ENCODE measurements at places on chromosomes 12 and 14. TPM values are rescaled to one million over a fixed set of nuclear protein-coding genes. Genes with fewer than 3 reads are reported as not detected.
A peak's percentile ranks its signal among the peaks of the same experiment; 100 is the strongest.

The ANKRD33 gene
- total RNA-seq, result not detected

The CCDC38 gene
- not detected for total RNA-seq

DNA sequence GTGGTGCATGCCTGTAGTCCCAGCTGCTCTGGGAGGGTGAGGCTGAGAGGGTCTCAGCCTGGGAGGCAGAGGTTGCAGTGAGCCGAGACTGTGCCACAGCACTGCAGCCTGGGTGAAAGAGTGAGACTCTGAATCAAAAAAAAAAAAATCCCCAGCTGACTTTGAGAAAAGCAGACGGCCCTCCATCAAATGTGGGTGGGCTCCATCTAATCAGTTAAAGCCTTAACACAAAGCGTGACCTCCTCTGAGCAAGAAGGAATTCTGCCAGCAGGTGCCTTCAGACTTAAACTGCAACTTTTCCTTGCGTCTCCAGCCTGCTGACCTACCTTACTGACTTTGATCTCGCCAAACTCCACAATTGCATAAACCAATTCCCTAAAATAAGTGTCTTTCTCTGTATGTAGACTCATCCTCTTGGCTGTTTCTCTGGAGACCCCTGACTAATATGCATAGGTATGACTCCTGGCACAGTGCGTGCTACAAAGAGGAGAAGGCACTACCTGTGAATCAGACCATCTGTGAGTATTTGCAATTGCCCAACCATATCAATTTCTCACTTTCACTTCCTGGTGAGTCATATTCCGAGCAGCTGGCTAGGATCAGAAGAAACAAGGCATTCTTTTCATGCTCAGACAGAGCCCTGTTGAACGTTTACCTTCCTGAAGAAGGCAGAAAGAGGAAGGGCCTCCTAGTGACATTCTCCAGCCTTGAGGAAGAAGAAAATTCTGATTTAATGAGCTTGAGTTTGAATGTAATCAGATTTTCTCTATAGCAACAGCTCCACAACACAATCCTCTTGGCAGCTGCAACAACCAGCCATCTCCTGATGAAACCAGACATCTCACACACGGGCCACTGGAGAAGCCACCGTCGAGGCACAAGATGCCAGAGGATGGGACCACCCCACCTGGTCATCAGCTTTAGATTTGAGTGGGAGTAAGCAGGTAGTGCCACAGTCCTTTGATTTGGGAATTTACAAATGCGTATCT, 54.3 kb downstream of the CLMN start:
- no peaks in the 10 kb centered on the region for H3K36me3 ChIP-seq
- DNase-seq, result peak; percentile 95
- no peak overlapping the region for H3K4me3 ChIP-seq

The FKBP11 gene
- 16.0 TPM for total RNA-seq

- H3K4me3 ChIP-seq, result no peak overlapping the region
- no peaks in the 10 kb centered on the region for H3K4me1 ChIP-seq
- no peaks in the 10 kb centered on the region for H3K27me3 ChIP-seq
- DNase-seq, result no peak
Measured at GRCh38 chr12:101794574-101794973, 36.2 kb downstream of the GNPTAB start.

DNA sequence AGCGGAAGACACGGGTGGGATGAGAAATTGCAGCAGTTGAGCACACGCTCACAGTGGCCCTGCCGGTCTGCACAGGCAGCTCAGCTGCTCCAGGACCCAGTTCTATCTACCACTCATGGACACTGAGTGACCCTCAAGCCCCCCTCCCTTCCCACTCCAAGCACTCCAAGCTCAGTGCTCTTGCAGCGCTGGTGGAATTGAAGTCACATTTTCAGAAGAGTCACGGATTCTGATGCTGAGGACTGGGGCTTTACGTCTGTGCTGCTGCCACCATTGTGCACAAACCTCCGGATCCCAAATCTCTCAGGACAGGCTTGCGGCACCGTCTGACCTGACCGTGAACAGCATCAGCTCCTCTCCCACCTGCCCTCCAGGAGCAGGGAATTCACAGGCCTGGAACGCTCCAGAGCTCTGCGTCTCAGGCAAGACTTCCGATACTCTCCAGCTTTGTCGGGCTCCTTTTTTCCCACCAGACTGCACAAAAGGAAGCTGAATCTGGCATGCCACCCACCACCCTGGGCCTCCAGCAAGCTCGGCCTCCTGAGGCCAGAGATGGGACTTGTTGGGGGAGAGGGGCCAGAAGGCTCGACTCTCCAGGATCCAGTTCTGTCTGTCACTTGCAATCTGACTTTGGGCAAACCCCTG, 213.1 kb upstream of the RTL1 start:
- no peak for DNase-seq
- H3K36me3 ChIP-seq, result no peaks in the 10 kb centered on the region
- no peak overlapping the region for H3K27ac ChIP-seq
- no peaks in the 10 kb centered on the region for H3K4me1 ChIP-seq

DNA sequence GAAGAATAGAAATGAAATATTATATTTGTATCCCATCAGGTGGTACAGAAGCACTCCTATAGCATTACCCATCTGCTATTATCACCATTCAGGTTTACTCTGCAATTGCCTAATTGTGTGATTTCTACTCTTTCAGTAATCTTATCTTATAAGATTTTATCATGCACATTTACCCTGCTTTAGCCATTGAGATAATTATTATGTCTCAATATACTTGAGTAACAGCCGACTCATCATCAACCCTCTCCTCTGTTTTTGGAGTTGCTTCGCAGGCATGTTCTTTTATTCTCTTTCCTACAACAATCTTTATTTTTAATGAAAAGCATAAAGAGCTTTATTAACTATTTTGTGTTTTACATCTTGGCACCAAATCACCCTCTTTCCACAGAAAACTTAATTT, 419.9 kb downstream of the LRIG3 start:
- H3K4me3 ChIP-seq, result no peak overlapping the region
- no peaks in the 10 kb centered on the region for H3K27me3 ChIP-seq
- DNase-seq, result no peak
- no peak overlapping the region for H3K27ac ChIP-seq

GRCh38 chr12:93093243-93093642, 164.1 kb upstream of the EEA1 start:
- DNase-seq, result no peak
- no peaks in the 10 kb centered on the region for H3K36me3 ChIP-seq
- H3K27ac ChIP-seq, result no peak overlapping the region
- H3K4me3 ChIP-seq, result no peak overlapping the region

The RNU6-7 gene
- not detected for total RNA-seq

GRCh38 chr12:29907461-29907860, 123.7 kb upstream of the TMTC1 start:
- H3K36me3 ChIP-seq, result no peaks in the 10 kb centered on the region
- H3K27ac ChIP-seq, result no peak overlapping the region
- no peaks in the 10 kb centered on the region for H3K4me1 ChIP-seq
- no peak for DNase-seq
- H3K4me3 ChIP-seq, result no peak overlapping the region

The FSCB gene
- total RNA-seq, result not detected

DNA sequence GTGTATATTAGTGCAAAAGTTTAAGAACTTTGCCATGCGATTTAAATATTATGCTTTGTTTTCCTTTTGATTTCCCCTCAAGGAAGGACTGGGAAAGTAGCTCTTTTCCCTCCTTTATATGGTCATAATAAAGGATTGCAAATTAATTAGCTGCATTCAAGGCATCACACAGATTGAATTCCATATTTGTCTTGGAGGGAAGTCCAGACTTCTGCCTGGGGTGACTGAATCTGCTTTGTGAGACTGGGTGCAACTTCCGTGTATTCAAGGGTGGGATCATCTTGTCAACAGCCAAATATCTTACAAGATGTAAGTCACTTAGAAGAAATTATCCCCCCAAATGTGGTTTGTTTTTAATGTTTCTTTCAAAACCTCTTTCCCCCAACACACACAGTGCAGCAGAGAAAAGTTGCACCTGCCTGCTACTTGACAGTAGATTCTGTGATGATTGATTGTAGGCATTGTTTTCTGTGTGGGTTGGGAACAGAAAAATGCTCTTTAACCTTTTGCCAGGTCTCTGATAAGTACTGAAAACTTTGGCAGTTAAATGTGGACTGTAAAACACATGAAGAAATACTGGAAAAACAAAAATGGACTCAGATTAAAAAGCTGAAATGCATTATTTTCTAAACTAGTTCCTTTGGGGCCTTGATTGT, 28.4 kb downstream of the STK38L start:
- H3K4me3 ChIP-seq, result no peak overlapping the region
- peak overlapping the region; percentile 70 for H3K27ac ChIP-seq
- H3K36me3 ChIP-seq, result no peaks in the 10 kb centered on the region
- DNase-seq, result no peak
- no peaks in the 10 kb centered on the region for H3K27me3 ChIP-seq

The LRRC43 gene
- 2.2 TPM for total RNA-seq

The DRAM1 gene
- total RNA-seq, result 20.9 TPM

GRCh38 chr12:66010787-66011547, 119.6 kb downstream of the LLPH start:
- no peaks in the 10 kb centered on the region for H3K36me3 ChIP-seq
- H3K27me3 ChIP-seq, result no peaks in the 10 kb centered on the region
- H3K4me3 ChIP-seq, result no peak overlapping the region
- DNase-seq, result no peak
- no peak overlapping the region for H3K27ac ChIP-seq

The NELL2 gene
- total RNA-seq, result 133 TPM

GRCh38 chr12:52606096-52606495, 4.8 kb upstream of the KRT72 start:
- peaks cover 4% of the 10 kb centered on the region for H3K4me1 ChIP-seq
- H3K27me3 ChIP-seq, result peaks cover 22% of the 10 kb centered on the region
- H3K36me3 ChIP-seq, result no peaks in the 10 kb centered on the region

The SPTLC2 gene
- total RNA-seq, result 9.3 TPM

DNA sequence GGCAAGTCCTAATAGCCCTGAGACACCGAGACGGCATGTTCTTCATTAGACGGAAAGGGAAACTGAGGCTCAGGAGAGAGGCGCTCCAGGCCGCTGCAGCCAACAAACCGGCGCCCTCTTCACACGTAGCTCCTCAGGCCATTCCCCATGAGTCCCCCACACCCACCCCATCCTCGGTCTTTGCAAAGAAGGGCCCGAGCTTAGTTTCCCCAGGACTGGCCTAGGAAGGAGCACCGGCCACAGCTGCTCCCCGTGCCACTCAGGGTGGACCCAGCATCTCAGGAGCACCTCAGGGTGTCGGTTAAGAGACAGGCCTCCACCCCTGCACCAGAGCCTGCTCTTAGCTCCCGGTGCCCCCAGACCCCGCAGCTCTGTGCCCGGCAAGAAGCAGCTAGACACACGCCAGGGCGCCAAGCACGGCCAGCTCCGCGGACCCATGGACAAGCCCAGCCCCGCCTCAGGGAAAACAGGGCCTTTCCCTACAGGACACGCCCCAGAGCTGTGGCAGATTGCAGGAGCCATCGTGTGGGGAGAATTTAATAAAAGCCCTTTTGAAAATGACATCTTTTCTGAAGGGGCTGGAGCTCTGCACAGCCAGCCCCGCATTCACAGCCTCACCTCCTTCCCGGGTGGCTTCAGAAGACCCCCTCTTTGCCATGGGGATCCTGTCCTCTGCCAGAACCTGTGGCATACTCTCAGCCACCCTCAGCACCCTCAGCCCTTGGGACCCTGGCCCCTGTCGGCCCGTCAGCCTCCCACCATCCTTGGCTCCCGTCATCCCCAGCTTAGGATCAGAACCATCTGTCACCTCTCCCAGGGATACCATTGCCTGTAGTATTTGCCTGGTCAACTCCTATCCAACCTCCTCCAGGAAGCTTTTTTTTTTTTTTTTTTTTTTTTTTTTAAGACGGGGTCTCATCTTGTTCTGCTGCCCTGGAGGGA, 59.7 kb downstream of the LGMN start:
- no peaks in the 10 kb centered on the region for H3K27me3 ChIP-seq
- peak; percentile 60 for DNase-seq
- peak overlapping the region; percentile 80 for H3K27ac ChIP-seq
- H3K4me3 ChIP-seq, result peak overlapping the region; percentile 52

DNA sequence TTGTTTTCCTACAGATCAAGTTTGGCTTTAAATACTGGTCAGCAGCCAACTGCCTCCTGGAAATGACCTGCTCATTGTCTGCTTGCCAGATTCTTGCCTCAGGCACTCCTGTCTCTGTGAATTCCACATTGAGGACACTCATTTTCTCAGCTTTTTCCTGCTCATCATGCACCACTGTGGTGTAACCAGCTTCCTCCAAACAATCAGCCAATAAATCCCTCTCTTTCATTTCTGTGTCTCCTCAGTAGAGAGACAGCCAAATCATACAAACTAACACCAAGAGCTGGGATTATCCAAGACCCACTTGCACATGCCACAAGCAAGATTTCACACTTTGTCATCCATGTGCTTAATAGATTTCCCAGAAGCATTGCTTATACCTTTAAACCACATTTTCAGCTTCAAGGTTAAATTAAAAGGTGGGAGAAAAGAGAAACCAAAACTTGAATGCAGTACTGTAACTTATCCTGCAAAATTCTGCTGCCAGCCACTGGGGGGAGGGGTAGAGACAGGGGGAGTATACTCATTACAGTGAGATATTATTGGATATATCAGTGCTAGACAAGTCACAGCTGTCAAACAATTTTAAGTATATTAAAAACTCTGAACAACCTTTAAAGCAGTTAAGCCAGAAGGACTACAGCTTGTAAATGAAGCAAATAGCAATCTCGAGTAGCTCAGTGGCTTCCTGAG, 105.0 kb downstream of the PPP2R5E start:
- no peaks in the 10 kb centered on the region for H3K27me3 ChIP-seq
- peaks cover 78% of the 10 kb centered on the region for H3K4me1 ChIP-seq
- H3K27ac ChIP-seq, result peak overlapping the region; percentile 32
- H3K36me3 ChIP-seq, result no peaks in the 10 kb centered on the region

The DLK1 gene
- not detected for total RNA-seq

DNA sequence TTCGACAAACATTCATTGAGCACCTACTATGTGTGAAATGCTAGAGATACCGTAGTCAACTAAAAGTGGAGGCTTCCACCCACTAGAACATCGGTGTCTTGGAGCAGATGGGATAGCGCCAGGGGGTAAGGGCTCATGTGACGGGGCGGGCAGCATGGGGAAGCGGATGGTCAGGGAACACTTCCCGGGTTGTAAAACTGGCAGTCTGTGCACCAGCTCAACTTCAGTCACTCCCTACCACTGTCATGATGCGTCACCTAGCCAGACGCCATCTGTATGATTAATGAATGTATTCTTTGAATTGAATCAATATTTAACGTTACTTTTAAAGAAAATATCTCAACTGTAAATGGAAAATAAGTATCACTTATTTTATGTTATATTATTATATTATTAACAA, 93.5 kb downstream of the PIWIL1 start:
- H3K4me3 ChIP-seq, result no peak overlapping the region
- no peak for DNase-seq
- no peak overlapping the region for H3K27ac ChIP-seq
- H3K4me1 ChIP-seq, result no peaks in the 10 kb centered on the region
- no peaks in the 10 kb centered on the region for H3K36me3 ChIP-seq

GRCh38 chr12:64840949-64841717, 16.7 kb downstream of the TBC1D30 start:
- H3K4me3 ChIP-seq, result no peak overlapping the region
- no peak for DNase-seq
- no peaks in the 10 kb centered on the region for H3K4me1 ChIP-seq
- no peaks in the 10 kb centered on the region for H3K27me3 ChIP-seq
- peaks cover 21% of the 10 kb centered on the region for H3K36me3 ChIP-seq
- no peak overlapping the region for H3K27ac ChIP-seq
